Renal cortical epithelial cell (primary cell): ENCODE measurements at places on chromosomes 1 and 21.
A peak's percentile ranks its signal among the peaks of the same experiment; 100 is the strongest.

DNA sequence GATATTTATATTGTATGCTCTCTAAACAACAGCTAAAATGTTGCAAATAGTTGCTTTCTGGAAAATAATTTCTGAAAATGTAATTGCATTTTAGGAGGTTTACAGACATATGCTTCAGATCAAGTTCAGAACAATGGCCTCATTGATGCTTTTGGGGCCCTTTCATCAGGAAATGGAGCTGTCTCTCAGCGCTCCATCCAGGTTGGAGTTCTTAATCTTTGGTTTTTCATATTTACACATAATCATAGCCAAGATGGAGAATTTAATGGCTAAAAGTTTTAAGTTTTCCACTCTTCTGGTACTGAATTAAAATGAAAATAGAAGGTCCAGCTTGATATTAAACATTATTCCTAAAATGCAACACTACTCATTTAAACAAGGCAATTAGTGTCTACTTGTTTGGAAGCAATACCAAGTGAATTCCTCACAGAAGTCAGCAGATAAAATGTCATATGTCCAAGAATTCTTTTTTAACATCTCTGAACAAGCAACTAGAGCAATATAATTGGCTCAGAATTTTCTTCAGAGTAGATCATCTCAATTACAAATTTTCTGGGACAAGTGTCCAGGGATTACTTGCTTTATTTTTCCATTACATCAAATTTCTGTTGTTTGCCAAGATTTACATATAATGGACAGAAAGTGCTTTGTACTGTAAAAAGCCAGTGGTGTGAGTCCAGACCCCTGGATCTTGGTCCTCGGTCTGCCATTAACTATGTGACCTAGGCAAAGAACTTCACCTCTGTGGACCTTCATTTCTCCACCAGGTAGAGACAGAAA, 22.6 kb downstream of the CLCA1 start:
- DNase-seq, result no peak

DNA sequence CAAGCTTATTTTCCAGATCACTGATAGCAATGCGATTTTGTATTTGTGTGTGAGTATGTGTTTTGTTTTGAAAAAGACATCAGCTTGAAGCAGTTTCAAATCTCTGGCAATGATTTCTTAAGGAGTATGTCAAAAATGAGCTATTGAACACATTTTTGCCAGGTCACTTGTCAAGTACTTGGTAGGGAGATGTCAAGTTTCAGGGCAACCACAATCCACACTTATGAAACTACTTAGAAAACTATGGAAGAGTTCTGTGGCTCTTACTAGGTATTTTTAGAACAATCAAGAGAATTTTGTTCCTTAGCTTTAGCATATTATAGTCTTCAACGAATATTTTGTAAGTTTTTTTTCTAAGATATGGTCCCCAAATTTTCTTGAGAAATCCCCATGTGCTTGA, 318.8 kb upstream of the ZRANB2 start:
- no peak for DNase-seq

DNA sequence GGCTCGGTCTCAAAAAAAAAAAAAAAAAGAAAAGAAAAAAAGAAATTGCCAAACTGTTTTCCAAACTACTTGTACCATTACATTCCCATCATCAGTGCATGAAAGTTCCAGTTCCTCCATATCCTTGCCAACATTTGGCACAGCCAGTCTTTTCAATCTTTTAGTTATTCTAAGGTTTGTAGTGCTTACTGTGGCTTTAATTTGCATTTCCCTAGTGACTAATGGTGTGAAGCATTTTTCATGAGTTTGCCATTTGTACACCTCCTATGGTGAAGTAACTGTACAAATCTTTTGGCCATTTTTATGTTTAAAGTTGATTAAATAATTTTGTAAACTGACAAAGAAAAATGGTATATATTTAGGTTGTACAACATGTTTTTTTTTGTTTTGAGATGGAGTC, 70.7 kb downstream of the DEGS1 start:
- peak; percentile 71 for DNase-seq

- DNase-seq, result no peak
Measured at GRCh38 chr1:100342348-100342747, 10.0 kb upstream of the CDC14A start.

GRCh38 chr1:225454733-225455132, 26.9 kb upstream of the LBR start:
- peak; percentile 99 for DNase-seq
